Activated CD4-positive, alpha-beta memory T cell treated with anti-CD3 and anti-CD28 coated beads, Interleukin-2, amount 10 ng/mL, durations not matched to agents 7 days and 5 days (primary cell): ENCODE measurements at places on chromosomes 7 and 10. TPM values are rescaled to one million over a fixed set of nuclear protein-coding genes. Genes with fewer than 3 reads are reported as not detected.

DOCK1 gene
- not detected for total RNA-seq

FOXI2 gene
- not detected for total RNA-seq

FAM25C gene
- not detected for total RNA-seq

HABP2 gene
- not detected for total RNA-seq

PPP1R17 gene
- total RNA-seq, result not detected

DNA sequence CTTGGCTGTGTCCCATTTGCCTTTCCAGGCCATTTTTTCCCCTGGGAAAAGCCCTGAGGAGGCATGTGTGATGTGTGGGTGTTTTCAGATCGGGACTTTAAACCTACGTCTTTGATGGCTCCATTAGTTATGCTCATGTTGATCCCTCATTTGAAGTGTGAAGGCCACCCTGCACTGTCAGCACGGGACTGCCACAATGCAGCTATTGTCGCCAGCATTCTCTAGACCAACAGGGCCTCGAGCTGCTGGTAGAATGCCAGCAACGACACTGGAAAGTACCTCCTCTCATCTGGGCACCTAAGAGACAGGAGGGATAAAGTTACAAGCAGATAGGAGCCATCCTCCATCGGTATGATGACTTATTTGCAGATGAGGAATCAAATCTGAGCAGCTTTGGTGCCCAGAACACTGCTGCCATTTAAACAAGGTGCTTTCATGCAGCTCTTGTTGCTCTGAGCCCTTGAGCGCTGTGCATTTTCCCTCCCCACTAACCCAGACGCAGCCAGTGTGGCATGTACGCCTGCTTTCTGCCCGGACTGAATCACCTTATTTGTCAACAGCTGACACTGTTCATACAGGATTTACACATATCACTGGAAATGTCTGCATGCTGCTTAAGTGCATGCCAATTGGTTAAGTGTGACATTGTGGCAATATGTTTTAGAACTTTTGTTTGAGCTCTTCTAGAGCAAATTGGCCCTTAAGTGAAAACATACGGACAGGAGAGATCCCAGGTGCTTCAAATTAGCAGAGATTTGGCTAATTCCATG is 175.0 kb upstream of the PITRM1 start:
- no peak overlapping the region for H3K27ac ChIP-seq
- peaks cover 34% of the 10 kb centered on the region for H3K27me3 ChIP-seq
- DNase-seq, result no peak
- no peaks in the 10 kb centered on the region for H3K36me3 ChIP-seq
- H3K4me1 ChIP-seq, result no peaks in the 10 kb centered on the region

GRCh38 chr7:29115130-29115687 is 31.1 kb downstream of the CPVL start:
- H3K27me3 ChIP-seq, result peaks cover 35% of the 10 kb centered on the region
- H3K27ac ChIP-seq, result no peak overlapping the region

GRCh38 chr10:110914431-110914830 is 4.5 kb downstream of the BBIP1 start:
- H3K4me3 ChIP-seq, result no peak overlapping the region
- H3K4me1 ChIP-seq, result peaks cover 16% of the 10 kb centered on the region
- H3K36me3 ChIP-seq, result no peaks in the 10 kb centered on the region
- no peak overlapping the region for H3K27ac ChIP-seq

DNA sequence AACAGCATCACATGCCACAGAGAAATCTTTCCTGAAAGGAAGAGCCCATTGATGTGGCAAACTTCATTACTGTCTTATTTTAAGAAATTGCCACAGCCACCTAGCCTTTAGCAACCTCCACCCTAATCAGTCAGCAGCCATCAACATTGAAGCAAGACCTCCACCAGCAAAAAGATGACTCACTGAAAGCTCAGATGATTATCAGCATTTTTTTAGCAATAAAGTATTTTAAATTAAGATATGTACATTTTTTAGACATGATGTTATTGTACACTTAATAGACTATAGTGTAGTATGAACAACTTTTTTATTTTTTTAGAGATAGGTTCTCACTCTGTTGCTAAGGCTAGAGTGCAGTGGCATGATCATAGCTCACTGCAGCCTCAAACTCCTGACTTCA is 14.8 kb downstream of the STEAP1B start:
- H3K27me3 ChIP-seq, result peaks cover 11% of the 10 kb centered on the region
- H3K36me3 ChIP-seq, result no peaks in the 10 kb centered on the region
- H3K4me1 ChIP-seq, result peaks cover 29% of the 10 kb centered on the region
- DNase-seq, result no peak

GRCh38 chr7:13188236-13188805 is 500.9 kb downstream of the ARL4A start:
- H3K36me3 ChIP-seq, result no peaks in the 10 kb centered on the region
- no peak overlapping the region for H3K27ac ChIP-seq
- H3K4me3 ChIP-seq, result no peak overlapping the region
- no peaks in the 10 kb centered on the region for H3K27me3 ChIP-seq
- H3K4me1 ChIP-seq, result no peaks in the 10 kb centered on the region
- no peak for DNase-seq

GRCh38 chr10:2251631-2252030 is 514.3 kb upstream of the ADARB2 start:
- H3K27ac ChIP-seq, result no peak overlapping the region
- no peaks in the 10 kb centered on the region for H3K36me3 ChIP-seq
- DNase-seq, result no peak

GRCh38 chr10:101671453-101671852 is 23.5 kb downstream of the FBXW4 start:
- no peak overlapping the region for H3K27ac ChIP-seq
- no peak overlapping the region for H3K4me3 ChIP-seq
- H3K27me3 ChIP-seq, result no peaks in the 10 kb centered on the region
- DNase-seq, result no peak
- H3K4me1 ChIP-seq, result peaks cover 8% of the 10 kb centered on the region

- H3K27me3 ChIP-seq, result peaks cover 4% of the 10 kb centered on the region
- H3K4me3 ChIP-seq, result no peak overlapping the region
- peaks cover 6% of the 10 kb centered on the region for H3K4me1 ChIP-seq
- no peak for DNase-seq
Measured at GRCh38 chr7:141992156-141992555, 3.5 kb upstream of the MGAM start.
